ENCODE measurements at places on chromosomes 4 and X.

GRCh38 chr4:2797545-2798305 is 4.8 kb downstream of the SH3BP2 start:
- no peak for DNase-seq

GRCh38 chrX:18129690-18130089 is 91.0 kb downstream of the BEND2 start:
- DNase-seq, result no peak

DNA sequence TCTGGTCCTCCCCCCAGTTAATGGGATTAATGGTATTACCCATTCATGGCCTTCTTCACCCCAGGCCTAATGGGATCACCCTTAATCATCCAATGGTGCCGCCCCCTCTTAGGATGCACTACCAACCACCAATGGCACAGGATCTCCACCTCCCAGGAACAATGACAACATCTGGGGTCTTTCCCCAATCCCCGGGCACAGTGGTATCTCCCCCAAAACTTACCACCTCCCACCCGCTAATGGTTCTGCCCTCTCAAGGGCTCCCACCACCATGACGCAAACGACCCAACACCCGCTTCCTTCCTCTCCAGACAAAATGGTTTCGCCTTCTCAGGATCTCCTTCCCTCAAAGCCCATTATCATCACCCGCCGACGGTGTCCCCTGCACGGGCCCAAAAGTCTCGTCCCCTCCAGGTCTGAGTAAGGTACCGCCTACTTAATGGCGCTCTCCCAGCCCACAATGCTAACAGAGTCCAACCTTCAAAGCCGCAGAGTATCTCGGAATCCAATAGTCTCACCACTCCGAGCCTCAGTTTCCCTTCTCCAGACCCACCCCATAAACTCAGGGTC is 458 bp downstream of the GRIPAP1 start:
- no peak for DNase-seq

DNA sequence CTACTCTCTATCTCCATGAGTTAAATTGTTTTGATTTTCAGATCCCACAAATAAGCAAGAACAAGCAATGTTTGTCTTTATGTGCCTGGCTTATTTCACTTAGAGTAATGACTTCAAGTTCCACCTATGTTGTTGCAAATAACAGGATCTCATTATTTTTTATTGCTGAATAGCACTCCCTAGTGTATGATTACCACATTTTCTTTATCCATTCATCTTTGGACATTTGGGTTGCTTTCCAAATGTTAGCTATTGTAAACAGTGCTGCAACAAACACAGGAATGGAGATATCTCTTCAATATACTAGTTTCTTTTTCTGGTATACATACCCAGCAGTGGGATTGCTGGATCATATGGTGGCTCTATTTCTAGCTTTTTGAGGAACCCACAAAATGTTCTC is 136.0 kb downstream of the SLITRK2 start:
- no peak for DNase-seq

DNA sequence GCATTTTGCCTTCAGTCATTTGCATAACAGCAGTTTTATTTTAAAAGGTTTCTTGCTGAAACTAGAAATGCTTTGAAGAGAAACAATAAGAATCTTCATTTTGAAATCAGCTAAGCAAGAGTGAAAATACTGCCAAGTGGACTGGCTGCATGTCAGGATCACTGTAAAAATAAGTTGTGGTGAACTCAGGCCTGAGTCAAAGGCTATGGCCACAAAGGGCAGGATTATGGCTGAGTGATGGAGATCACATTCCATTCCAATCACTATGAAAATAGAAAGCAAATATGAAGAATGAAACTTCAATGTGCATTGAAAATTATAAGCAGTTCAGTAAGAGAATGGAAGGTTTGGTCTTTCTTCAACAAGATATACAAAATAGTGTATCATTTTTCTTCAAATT is 224.5 kb downstream of the PCDH18 start:
- no peak for DNase-seq

- no peak for DNase-seq
Observed at GRCh38 chr4:133323670-133324069, 174.6 kb downstream of the PCDH10 start.

- no peak for DNase-seq
Observed at GRCh38 chr4:89878611-89879010, 16.0 kb upstream of the MMRN1 start.

- DNase-seq, result no peak
Observed at GRCh38 chr4:70747874-70748273, 26.1 kb downstream of the RUFY3 start.

DNA sequence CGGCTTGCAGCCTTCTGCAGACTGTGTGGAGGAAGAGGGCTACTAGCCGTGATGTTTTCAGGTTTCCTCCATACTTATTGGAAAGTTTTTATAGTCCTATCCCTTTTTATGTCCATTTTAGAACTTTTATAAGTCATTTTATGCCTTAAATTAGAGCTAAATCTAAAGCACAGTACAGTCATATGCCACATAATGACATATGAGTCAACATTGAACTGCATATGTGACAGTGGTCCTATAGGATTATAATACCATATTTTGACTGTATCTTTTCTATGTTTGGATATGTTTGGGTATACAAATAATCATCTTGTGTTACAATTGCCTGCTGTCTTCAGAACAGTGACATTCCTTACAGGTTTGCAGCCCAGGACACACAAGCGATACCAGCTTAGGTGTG is 200.2 kb downstream of the SPRY1 start:
- DNase-seq, result no peak

DNA sequence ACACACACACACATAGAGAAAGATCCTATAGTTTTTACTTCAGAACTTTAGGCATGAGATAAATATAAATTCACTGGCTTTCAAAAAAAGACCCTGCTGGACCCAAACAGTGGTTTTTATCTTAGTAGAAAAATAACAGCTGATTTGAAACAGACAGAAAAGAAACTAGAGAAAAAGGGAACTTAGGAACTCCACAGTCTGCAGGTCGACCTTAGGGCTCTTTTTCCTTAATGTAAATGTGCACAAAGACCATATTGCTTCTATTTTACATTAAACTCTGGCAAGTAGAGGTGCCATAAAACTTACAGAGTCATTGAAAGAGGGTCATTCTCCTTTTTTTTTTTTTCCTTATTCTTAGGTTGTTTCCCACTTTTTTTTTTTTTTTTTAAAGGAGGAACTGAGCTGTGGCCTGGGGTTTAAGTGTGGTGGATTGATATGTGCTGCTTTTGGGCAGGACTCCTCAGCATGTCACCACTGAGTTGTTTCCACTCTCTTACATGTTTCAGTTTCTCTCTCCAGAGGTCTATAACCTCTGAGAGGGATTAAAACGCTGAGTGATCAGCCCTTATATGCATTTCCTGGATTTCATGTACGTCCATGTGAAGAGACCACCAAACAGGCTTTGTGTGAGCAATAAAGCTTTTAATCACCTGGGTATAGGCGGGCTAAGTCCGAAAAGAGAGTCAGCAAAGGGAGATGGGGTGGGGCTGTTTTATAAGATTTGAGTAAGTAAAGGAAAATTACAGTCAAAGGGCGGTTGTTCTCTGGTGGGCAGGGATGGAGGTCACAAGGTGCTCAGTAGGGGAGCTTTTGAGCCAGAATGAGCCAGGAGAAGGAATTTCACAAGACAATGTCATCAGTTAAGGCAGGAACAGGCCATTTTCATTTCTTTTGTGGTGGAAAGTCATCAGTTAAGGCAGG is 70.8 kb upstream of the PACRGL start:
- no peak for DNase-seq

DNA sequence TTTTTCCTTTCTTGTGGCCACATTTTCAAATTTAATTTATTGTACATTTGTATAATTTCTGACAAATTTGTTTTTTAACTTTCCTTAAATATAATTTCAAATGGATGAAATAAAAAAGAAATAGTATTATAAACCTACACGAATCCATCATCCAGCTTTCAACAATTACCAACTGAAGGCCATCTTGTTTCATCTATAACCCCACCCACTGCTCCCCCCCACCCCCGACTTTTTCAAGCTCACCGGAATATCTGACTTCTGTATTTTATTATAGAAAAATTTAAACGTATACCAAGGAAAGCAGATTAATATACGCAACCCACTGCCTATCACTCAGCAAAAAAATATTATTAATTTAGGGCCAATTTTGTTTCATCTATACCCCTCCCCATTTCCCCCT is 1.1 kb downstream of the MORF4L2 start:
- no peak for DNase-seq

DNA sequence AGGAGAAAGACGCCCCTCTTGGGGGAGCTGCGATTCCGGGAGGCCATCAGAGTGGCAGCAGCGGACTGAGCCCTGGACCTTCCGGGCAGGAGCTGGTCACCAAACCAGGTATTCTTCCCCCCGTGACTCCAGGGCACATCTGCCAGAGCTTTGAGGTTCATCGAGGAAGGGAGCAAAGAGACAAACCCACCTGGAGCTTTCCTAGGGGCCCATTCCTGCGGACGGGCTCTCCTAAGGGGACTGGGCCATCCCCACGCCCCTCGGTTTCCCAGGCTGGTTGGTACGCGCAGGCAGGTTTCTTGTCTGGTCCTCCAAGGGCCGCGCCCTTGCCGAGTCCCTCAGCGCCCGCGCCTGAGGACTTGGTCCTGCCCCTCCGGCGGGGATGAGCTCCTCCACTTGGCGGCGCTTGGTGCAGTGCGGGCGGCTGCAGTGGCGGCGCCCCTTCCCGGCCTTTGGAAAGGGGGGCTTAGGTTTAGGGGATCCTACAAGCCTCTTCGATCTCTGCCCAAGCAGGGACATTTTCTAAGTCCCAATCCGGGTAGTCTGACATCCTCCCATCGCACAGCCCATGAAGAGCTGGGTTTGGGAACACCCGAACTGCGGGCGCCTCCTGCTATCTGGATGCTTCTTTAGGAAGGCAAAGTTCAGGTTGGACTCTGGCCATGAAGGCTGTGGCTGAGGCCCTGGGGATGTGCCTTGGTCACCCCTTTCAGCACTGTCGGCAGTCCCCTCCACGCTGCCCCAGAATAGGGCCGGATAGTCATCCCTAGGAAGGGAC is 538 bp downstream of the STBD1 start:
- DNase-seq, result no peak

- DNase-seq, result no peak
Observed at GRCh38 chrX:130114141-130114588, 3.9 kb upstream of the ELF4 start.

DNA sequence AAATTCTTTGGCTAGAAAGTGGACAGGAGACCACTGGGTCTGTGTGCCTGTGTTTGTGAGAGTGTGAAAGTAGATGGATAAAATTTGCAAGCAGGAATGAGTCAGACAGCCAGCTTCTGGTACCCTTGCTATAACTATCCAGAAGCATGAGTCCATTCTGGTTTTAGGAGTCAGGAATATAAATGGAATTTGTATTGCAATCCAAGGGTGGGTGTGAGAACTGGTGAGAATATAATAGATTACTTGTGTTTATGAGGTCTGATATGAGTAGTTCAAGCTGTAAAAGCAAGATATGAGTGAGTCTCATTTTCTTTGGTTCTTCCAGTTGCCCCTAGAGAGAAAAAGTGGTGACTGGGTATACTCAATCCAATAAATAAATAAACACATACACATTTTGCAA is 212.7 kb upstream of the TAPT1 start:
- no peak for DNase-seq

Measured in H4 (cell line).